ENCODE measurements at places on chromosomes 13 and 19.

DNA sequence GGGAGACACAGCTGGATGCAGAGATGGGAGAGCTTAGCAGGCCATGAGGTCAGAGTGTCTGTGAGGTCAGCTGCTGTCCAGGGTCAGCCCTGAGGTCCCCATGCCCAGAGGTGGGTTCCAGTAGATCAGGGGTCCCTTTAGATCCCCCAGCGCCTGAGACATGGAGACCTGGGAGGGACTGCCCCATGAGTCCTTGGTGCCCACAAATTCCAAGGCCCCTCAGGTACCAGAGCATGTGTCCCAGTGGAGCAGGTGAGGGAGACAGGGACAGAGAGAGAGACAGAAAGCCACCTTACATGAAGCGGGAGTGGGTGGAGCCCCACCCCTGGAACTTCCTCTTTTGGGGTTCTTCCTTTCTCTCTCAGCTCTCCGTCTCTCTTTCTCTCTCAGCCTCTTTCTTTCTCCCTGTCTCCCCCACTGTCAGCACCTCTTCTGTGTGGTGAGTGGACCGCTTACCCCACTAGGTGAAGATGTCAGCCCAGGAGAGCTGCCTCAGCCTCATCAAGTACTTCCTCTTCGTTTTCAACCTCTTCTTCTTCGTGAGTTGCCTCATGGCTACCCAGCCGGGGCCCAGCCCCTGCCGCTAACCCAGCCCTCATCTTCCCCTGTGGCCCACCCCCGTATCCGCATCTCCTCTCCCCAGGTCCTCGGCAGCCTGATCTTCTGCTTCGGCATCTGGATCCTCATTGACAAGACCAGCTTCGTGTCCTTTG is at the start of gene CD37:
CD37 (plus strand) TSS at position 336 of the 713 bp plus-strand sequence; CDS start at position 471, 135 bp downstream.
- no peak for DNase-seq

- no peak for DNase-seq
Observed at GRCh38 chr19:827314-827709, 325 bp upstream of the AZU1 start.

GRCh38 chr19:13003081-13003480 is 7.8 kb downstream of the NFIX start:
- no peak for DNase-seq

DNA sequence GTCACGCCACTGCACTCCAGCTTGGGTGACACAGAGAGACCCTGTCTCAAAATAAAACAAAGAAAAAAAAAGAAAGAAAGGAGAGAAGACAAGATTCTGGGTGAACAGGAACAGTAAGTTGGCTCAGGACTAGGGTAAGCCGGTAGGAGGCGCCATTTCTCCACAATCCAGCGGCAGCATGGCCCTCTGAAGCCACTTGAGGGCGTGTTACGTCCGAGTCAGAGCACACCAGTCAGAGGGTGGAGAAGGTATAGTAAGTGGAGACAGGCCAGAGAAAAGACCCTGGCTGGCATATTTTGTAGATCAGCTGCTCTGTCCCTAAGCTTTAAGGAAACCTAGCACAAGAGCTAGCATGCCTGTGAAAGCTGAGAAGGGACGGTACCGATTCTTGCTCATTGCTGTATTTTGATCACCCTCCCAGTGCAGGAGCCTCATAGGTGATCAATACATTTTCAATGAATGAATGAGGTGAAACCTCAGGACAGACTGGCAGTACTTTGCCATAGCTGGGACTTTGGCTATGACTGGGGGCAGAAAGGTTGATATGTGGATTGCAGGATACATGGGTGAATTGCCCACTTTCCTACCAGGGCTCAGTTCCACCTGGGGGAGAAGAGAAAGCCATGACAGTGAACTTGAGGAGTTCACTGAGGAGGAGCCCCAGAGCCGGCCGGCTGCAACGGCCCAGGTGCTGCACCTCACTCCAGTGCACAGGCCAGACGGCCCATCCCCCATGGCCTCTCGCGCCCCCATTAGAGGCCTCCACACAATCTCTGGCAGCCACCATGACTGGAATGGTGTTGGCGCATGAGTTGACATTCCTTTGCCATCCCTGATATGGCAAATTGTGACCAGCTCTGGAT is 23.5 kb downstream of the POU2F2 start:
- peak; percentile 74 for DNase-seq

DNA sequence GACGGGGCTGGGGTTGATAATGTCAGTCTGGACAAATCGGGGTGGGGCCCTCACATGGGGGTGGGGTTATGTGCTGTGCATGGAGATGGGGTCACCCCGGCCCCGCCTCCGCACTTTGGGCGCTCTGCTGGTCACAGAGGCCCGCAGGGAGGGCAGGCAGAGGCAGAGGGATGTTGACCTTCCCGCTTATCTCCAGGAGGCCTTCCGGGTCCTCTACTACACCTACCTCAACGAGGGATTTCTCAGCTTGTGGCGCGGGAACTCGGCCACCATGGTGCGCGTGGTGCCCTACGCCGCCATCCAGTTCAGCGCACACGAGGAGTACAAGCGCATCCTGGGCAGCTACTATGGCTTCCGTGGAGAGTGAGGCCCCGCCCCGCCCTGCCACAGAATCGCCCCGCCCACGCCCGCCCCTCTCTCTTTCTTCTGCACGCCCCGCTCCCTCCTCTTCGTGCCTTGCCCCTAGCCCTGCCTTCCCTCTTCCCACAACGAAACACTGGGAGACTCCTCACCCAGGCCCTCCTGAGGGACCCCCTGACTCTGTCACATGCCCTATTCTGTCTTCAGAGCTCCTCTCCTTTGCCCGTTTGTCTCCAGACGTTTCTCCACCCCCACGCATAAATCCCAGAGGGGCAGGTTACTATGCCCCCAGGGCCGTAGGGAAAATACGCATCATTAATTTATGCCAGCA is 32.8 kb downstream of the TMEM161A start:
- DNase-seq, result no peak

- DNase-seq, result peak; percentile 94
Observed at GRCh38 chr13:76937281-76937820, 11.0 kb upstream of the ACOD1 start.

- no peak for DNase-seq
Observed at GRCh38 chr19:52527956-52528351, 486 bp downstream of the ZNF808 start.

DNA sequence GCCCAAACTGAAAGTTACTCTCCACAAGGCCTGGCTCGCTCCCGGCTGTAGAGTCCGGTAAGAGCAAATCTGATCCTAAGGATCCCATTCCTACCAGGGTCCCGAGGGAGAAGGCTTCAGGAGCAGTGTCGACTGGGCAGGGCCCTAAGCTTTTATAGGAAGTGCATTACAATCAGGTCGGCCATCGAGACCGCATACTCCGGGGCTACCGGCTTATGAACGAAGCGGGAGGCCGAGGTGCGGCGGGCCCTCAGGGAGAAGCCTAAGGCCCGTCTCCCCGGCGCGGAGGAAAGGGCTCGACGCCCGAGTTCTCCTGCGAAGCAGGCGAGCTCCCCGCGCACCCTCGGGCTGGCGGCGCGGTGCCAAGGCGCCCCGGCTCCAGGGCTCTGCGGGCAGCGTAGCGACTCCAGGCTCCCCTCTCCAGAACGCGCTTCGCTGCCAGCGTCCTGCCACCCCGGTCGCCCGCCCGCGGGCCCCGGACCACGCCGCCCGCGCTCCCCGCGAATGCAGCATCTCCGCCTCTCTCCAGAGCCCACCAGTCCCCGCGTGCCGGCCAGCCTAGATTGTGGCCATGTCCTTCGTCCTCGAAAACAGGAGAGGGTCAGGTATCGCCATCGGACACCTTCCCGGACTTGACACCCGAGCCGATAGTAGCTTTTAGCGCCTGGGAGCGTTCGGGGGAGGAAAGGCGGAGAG is 1.4 kb downstream of the EFNB2 start:
- DNase-seq, result no peak

- no peak for DNase-seq
Observed at GRCh38 chr13:76994281-76994680, 2.4 kb downstream of the CLN5 start.

- no peak for DNase-seq
Observed at GRCh38 chr13:71033026-71033425, 834.0 kb downstream of the DACH1 start.

- DNase-seq, result no peak
Observed at GRCh38 chr19:16581145-16581970, 9.1 kb upstream of the SLC35E1 start.

- DNase-seq, result no peak
Observed at GRCh38 chr19:28794301-28794700, 418.6 kb downstream of the UQCRFS1 start.

GRCh38 chr19:15195371-15196334 is 5.1 kb downstream of the NOTCH3 start:
- peak; percentile 65 for DNase-seq

DNA sequence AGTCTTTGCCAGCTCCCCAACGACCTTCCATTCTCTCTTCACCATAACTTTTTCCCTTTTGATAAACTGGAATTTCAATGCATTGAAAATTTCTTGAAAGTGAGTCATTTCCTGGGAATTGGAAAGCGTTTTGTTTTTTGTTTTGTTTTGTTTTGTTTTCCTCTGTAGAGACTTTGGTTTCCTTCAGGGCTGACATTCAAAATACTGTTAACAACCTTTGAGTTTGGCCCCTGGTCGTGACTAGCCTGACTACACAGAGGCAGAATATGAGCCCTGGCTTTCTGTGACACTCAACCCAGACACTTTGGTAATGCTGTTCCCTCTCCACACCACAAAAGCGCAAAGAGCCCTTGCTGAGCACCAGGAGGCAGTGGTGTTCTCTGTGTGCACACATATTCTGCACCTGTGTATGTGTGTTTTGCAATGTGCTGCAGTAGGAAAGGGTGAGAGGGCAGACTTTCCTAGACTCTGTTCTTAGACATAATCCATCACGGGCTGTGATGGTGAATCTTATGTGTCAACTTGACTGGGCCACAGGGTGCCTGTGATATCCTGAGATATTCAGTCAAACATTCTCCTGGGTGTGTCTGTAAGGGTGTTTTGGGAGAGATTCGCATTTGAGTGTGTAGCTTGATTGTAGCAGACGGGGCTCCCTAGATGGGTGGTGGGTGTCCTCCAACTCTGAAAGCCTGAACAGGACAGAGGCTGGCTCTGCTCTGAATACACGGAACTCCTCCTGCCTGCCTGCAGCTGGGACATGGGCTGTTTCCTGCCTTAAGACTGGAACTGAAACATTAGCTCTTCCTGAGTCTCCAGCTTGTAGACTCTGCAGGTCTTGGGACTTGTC is 29.5 kb upstream of the ANKRD10 start:
- peak; percentile 31 for DNase-seq

- DNase-seq, result no peak
Observed at GRCh38 chr13:24124789-24125476, 35.6 kb upstream of the SPATA13 start.

- DNase-seq, result no peak
Observed at GRCh38 chr19:29504454-29504853, 21.3 kb upstream of the VSTM2B start.

- no peak for DNase-seq
Observed at GRCh38 chr19:17753976-17754375, 2.7 kb downstream of the FCHO1 start.

- no peak for DNase-seq
Observed at GRCh38 chr19:28577666-28578065, 635.3 kb downstream of the UQCRFS1 start.

GRCh38 chr13:41107104-41107571 is 25.5 kb downstream of the KBTBD6 start:
- no peak for DNase-seq

GRCh38 chr19:53966931-53967330 is 4.2 kb downstream of the CACNG8 start:
- no peak for DNase-seq

- no peak for DNase-seq
Observed at GRCh38 chr13:39035204-39035603, 2.7 kb downstream of the PROSER1 start.

- DNase-seq, result peak; percentile 58
Observed at GRCh38 chr13:83618966-83619365, 263.3 kb downstream of the SLITRK1 start.

DNA sequence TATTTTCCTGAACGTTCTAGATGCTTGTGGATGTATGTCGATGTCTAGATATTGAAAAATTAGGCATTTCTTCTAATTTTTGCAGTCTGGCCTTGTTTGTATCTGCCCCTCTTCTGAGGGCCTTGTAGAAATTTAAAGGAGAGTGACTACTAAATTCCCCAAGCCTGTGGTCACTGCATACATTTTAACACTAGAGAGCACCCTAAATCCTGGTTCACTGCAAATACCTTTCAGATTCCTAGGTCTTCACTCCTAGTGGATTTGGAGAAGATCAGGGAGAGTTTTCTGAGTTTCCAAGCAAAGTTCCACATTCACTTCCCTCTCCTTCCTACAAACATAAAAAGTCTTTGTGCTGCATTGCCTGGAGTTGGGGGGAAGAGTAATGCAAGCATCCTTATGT is 1272.5 kb downstream of the OLFM4 start:
- no peak for DNase-seq

DNA sequence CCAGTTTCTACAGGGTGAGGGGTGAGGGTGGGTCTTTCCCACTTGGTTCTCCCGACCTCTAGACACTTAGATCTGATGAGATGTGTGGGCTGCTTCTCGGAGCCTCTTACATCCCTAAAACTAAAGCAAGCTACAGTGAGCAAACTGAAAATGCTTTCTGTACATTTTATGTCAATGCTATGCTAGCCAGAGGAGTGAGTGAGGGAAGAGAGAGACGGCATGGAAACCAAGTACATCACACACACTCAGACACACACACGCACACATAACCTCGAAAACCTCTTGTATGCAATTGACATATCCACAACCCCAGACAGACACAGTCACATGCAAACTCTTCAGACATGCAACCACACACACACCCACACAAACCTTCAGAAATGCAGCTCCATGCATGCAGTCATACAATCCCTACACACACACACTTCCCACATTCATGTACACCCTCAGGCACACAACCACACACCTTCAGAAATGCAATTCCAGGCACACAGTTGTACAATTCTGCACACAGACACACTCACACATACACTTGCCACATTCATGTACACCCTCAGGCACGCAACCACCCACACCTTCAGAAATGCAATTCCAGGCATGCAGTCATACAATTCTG is 1.4 kb downstream of the SLC1A6 start:
- no peak for DNase-seq

DNA sequence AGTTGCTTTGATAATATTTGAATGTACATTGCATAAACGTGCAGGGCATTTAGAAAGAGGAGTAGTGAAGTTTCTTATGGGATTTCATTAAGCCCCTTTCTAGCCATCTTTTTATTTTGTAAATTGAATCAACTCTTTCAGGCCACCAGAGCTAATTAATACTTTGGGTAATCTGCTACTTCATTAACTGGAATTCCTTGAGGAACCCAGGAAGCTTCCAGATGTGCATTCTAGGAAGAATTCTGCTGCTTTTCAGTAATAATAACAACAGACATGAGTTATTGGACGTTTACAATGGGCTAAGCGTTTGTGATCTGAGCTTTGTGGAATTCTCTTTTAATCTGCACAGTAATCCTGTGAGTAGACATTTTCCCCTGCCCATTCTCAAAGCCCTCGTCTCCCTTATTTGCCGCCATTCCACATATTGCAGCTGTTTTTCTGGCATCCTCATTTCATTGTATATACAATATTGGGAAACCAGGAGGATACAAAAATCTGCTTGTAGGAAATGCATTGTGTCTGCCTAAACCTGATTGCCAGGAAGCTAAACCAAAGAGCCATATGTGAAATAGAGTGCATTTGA is 103.9 kb downstream of the HS6ST3 start:
- DNase-seq, result no peak

- no peak for DNase-seq
Observed at GRCh38 chr19:8457209-8457608, 12.4 kb downstream of the HNRNPM start.
